SK-N-DZ (cell line): ENCODE measurements at places on chromosomes 2 and 18.

- DNase-seq = no peak
Observed at GRCh38 chr18:72667932-72668331, 123.8 kb upstream of the CBLN2 start.

- no peak for DNase-seq
Observed at GRCh38 chr2:173812321-173812720, 152.9 kb downstream of the SP3 start.

DNA sequence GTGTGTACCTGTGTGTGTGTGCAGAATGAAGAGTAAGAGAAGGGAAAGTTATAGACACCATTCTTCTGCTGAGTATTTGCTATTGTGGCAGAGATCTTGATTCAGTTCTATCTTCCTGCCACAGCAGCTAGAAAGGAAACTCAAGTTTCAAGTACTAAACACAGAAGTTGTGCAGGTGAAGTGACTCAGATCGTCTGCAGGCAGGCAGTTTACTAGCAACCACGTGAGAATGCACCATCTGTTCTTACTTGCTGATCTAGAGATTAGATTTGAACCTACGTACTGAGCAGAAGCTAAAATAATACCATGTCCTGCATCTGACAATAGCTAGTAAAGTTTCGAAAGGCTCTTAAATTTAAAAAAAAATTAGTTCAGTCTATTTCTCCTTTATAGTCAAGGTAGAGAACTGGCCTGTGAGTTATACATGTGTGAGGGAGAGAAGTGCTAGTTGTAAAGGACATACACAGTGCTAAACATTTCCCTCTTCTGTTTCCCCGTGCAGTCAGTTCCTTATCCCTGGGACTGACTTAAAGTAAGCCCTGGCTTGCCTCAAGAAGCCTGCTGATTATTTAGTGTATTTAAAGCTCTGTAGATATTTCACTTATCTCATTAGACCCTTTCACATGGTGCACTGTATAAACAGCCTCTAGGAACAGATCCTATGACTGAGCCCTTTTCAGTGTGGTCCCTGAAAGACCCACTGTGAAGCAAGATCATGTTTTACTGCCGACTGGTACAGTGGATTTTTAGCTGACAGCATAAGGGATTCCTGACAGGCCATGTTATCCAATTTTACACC is 45.0 kb downstream of the SLC38A11 start:
- peak; percentile 77 for DNase-seq

DNA sequence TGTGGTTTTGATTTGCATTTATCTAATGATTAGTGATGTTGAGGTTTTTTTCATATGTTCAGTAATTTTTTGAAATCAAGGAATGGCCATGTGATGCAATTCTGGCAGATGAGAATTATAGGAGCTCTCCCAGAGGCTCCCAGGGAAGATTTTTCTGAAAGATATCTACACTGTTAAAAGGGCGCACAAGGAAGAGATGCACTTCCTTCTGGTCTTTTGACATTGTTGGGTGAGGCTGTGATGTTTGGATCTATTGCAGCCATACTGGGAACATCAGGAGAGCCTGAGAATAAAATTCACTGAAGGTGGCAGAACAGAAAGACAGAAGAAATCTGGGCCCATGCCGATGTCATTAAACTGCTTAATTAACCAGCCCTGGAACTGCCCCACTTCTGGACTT is 108.5 kb downstream of the DDX1 start:
- peak; percentile 92 for DNase-seq

GRCh38 chr2:34001557-34001956 is 402.5 kb upstream of the FAM98A start:
- DNase-seq = no peak

- peak; percentile 36 for DNase-seq
Observed at GRCh38 chr2:22020091-22020742, 896.4 kb downstream of the TDRD15 start.

GRCh38 chr2:169105476-169105875 is 36.1 kb downstream of the DHRS9 start:
- peak; percentile 21 for DNase-seq

DNA sequence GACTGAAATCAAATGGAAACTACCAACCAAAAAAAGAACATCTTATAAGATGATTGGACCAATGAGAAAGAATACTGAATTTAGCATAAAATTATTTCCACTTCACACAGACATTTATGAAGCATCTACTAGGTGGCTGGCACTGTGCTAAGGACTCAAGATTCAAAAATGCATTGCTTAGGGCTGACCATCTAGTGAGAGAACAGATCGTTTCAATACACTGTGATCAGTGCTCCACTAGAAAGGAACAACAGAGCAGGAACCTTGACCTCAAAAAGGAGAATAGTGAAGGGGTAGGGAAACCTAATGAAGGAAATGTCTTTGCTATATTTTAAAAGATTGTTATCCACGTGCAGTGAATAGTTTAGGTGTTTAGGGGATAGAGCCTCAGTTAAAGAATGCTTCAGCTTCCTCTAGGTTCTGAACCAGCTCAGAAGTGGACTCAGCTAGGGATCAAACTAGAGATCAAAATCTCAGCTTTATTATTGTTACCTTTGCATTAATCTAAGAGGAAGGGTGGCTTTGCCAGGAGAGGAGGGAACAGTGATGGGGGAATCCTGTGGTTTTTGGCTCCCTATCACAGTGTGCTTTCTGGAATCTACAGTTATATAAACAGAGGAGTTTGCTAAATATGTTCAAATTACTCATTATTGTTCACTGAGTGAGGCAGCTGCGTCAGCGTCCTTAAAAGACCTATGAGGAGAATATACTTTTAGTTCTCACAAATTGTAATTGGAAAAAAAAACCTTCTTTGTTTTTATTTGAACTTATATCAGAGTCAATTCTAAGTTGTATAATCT is 16.2 kb upstream of the BBS5 start:
- DNase-seq = no peak

DNA sequence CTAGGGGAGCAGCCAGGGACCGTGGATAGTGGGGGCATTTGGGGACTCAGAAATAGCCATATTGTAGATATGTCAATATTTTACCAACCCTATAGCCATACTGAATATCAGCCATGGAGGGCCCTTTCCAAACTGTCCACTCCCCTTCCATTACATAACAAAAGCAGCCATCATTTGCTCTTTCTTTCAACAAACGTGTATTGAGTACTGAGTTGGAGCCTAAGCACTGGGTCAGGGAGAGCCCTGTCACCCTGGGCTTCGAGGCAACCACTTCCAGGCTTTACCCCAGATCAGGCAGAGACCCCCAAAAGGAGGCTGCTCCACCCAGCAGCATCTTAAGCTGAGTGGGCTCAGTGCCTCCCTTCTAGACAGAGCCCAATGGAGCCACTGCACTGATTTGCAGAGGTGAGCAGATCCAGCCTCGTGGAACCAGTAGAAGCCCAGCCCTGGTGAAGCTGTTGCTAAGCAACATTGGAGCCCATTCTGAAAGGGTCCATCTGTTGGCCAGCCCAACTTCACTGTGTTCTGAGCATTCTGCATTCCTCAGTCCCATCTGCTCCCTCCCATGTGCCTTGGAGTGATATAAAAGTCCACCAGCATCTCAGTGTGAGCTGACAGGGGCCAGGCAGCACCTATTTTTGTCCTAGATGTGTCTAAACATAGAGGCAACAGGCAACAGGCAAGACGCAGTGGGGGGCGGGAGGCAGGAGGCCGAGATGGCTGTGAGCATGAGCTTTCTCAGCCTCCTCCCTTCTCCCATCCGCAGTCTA is 112.1 kb downstream of the PLB1 start:
- no peak for DNase-seq

- no peak for DNase-seq
Observed at GRCh38 chr18:44792456-44793061, 111.9 kb downstream of the SETBP1 start.

DNA sequence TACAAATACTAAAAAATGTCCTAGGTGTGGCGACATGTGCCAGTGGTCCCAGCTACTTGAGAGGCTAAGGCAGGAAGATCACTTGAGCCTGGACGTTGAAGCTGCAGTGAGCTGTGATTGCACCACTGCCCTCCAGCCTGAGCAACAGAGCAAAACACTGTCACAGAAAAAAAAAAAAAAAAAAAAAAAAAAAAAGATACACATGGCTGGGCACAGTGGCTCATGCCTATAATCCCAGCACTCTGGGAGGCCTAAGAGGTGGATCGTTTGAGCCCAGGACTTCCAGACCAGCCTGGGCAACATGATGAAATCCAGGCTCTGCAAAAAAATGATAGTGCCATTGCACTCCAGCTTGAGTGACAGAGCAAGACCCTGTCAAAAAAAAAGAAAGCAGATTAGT is 13.7 kb downstream of the KANSL1L start:
- DNase-seq = peak; percentile 1

GRCh38 chr2:181231151-181231550 is 226.0 kb upstream of the ITGA4 start:
- no peak for DNase-seq

DNA sequence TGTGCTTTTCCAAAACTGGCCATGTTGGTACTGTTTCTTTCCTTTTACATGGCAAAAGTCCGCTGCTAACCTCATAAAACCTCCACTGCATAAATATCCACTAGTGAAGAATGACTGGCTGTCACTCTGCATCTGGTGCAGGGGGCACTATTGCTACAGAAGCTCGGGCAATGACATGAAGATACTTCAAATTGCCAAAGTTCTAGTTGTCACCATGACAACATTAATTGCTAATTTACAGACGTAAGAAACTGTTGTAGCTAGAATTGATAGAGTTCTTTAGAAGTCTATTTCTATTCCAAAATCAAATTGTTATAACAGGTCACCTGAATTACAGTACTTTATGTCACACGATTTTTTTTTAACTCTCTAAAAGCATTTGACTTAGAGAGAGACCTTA is 845 bp downstream of the CFAP210 start:
- DNase-seq = peak; percentile 22

DNA sequence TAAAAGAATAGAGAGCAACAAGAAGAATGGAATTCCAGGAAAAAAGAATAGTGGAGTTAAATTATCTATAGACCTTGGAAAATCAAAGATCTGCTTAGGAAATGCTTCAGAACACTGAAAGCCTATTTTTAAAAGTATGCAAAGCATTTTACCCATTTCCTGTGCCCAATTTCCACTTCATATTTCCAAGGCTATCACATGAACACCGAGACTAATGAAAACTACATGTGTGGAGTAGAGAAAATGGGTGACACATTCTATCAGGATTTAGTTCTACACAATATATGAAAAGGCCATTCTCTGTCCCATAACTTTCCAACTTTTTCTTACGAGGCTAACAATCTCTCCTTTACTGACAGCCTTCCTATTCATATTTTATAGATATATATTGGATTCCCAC is 279.4 kb downstream of the CCDC178 start:
- DNase-seq = no peak

GRCh38 chr2:209424199-209424701 is 403 bp downstream of the MAP2 start:
- peak; percentile 34 for DNase-seq

- no peak for DNase-seq
Observed at GRCh38 chr2:71897137-71897480, 250.6 kb downstream of the CYP26B1 start.

GRCh38 chr2:100064592-100065428 is 77.6 kb downstream of the AFF3 start:
- DNase-seq = no peak

- DNase-seq = no peak
Observed at GRCh38 chr2:187102381-187102780, 253.4 kb upstream of the ZSWIM2 start.

GRCh38 chr2:227942021-227942420 is 70.6 kb downstream of the DAW1 start:
- no peak for DNase-seq

DNA sequence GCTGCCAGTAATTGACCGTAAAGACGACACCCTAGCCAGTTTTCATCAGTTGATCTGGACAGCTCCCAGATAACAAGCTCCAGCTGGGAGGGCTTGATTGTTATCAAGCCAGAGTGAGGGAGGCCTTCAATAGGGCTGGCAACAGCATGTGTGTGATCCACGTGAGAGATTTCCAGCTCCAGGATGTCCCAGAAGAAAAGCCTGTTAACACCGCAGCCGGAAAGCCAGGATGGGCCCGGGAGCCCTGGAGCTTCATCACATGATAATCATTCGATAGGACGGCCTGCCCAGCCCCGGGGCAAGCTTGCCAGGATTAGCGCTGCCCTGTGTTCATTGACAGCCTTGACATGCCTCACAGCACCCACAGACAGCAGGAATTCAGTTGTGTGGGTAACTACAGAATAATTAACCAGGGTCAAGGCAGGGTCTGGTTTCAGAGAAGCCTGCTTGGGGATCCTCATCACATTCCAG is 182.5 kb downstream of the C1D start:
- peak; percentile 89 for DNase-seq

GRCh38 chr2:35548171-35548570 is 807.4 kb upstream of the CRIM1 start:
- no peak for DNase-seq

- DNase-seq = no peak
Observed at GRCh38 chr2:28552045-28552823, 56.4 kb downstream of the PLB1 start.

- no peak for DNase-seq
Observed at GRCh38 chr2:70472221-70472890, 81.3 kb downstream of the TGFA start.

- no peak for DNase-seq
Observed at GRCh38 chr2:71705171-71705960, 252.0 kb downstream of the DYSF start.

- DNase-seq = no peak
Observed at GRCh38 chr18:74674487-74674886, 76.8 kb downstream of the ZNF407 start.

- DNase-seq = no peak
Observed at GRCh38 chr2:111678651-111679050, 205.3 kb downstream of the ANAPC1 start.

GRCh38 chr2:88090446-88091283 is 23.0 kb downstream of the SMYD1 start:
- no peak for DNase-seq

DNA sequence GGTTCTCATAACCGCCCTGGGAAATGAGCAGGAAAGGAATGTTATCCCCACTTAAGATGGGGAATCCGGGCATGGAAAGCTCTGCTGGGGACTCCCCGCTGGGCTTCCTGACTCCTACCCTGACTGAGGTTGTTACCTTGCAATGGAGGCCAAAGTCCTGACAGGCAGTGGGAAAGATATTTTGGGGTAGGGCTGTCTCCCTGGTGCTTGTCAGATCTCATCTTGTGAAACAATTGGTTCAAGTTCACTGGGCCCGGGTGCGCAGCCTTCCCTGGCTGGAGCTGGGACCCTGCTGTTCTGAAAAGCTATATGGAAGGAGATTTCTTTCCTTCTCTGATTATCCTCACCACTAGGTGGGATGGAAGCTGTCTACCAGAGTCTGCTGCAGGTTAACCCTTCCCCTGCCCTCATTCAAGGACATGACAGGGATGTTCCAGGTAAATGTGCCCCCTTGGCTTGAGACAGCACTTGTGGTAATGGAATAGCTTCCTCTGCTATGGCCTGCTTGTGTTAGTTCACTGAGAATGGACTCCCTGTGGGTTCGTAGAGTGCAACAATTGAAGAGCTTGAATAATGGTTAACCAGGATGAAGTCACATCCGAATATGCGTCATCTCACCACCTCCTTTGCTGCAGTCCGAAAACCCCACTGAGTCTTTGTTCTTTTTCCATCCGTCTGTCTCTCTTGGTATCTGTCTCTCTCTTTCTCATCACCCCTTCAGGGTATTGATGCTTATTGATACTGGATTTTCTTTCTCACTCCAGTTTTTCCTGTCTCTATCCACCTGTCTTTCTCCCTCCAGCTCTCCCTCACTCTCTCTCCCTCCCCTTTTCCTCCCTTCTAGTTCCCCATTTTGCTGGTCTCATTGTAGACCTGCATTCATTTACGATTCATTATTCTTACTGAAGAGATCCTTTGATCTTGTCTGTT is 67.8 kb upstream of the EPAS1 start:
- DNase-seq = no peak
